ENCODE measurements at places on chromosomes 4 and X.

DNA sequence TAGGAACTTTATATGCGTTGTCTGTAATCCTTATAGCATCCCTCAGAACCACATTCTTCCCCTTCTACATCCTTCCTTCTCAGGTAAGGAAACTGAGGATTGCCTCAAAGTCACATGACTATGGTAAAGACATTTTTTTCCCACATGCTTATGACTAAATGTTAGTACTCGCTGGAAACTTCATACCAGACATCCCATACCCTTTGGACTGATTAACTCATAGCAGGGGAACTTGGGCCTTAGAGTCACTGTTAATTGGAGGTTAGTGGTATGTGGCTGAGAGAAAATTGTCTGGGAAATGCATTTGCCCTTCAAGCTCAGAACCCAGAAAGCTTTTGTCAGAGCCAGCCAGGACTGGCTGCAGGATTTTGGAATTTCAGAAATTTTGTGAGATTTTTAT, 155.0 kb downstream of the RELL1 start:
- DNase-seq: no peak

DNA sequence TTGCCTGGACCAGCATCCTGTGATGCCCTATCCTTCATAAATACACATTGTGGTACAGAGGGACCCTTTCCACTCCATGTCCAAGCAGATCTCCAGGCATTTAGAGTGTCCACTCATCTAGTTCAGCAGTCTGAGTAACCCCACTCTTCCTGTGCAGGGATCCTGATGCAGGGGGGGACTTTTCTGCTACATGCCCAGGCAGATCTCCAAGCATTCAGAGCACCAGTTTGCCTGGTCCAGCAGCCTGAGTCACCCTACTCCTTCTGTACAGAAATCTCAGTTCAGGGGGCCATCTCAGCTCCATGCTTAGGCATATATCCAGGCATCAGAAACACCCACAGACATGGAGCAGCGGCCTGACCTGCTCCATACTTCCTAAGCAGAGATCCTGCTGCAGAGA, 1089.8 kb downstream of the FAT4 start:
- DNase-seq: no peak

- DNase-seq: no peak
Measured at GRCh38 chr4:91298156-91298700, 1005.5 kb upstream of the GRID2 start.

GRCh38 chr4:162457071-162457865, 293.5 kb upstream of the FSTL5 start:
- no peak for DNase-seq

GRCh38 chr4:134544303-134544770, 342.7 kb upstream of the PABPC4L start:
- DNase-seq: no peak

- no peak for DNase-seq
Measured at GRCh38 chr4:105050896-105051295, 95.8 kb upstream of the TET2 start.

GRCh38 chr4:37023504-37023903, 221.0 kb upstream of the NWD2 start:
- no peak for DNase-seq

DNA sequence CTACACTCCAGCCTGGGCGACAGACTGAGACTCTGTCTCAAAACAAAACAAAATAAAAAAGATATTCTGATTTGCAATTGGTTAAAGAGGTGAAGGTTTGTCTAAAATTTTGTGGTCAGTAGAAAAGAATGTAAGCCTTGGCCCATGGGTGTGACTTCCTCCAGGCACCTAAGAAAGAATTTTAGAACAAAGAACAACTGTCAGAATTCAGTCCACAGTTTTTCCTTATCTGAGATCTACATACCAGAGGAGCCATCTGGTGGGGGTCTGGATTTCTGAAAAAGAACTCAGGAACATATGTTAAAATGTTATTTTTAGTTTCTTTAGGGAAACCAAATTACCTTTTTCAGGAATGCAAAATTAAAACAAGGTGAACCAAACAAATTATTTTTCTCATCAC, 434.1 kb downstream of the ANKRD50 start:
- DNase-seq: no peak

- no peak for DNase-seq
Measured at GRCh38 chr4:31687717-31688342, 967.7 kb downstream of the PCDH7 start.

DNA sequence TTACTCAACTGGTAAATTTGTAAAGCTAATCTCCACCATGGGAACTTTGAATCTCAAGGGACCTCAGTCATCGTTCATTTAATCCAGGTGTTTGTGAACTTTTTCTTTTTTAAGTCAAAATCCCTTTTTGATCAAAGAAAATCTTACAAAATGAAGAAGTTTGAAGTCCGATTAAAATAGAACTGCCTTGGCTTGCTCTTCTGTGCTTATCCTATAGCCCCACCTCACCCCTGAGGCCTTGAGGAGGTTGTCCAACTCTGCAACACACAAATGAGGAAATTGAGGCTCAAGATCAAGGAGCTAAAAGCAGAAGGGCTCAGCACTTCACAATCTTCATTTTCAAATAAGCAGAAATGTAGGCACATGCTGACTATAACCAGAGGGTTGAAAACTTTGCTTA, 240.3 kb upstream of the SFRP2 start:
- no peak for DNase-seq

All from stimulated activated CD4-positive, alpha-beta T cell treated with anti-CD3 and anti-CD28 coated beads, Interleukin-4, amount 100 ng/mL, for 4 hours (primary cell).